ENCODE measurements at places on chromosomes 12 and 14.

- DNase-seq = no peak
Measured at GRCh38 chr12:105539735-105540134, 209.2 kb downstream of the C12orf75 start.

GRCh38 chr14:35750202-35750904 is 58.7 kb downstream of the RALGAPA1 start:
- no peak for DNase-seq

- DNase-seq = no peak
Measured at GRCh38 chr14:97005934-97006333, 208.8 kb downstream of the VRK1 start.

- DNase-seq = no peak
Measured at GRCh38 chr14:29558516-29558915, 369.1 kb downstream of the PRKD1 start.

DNA sequence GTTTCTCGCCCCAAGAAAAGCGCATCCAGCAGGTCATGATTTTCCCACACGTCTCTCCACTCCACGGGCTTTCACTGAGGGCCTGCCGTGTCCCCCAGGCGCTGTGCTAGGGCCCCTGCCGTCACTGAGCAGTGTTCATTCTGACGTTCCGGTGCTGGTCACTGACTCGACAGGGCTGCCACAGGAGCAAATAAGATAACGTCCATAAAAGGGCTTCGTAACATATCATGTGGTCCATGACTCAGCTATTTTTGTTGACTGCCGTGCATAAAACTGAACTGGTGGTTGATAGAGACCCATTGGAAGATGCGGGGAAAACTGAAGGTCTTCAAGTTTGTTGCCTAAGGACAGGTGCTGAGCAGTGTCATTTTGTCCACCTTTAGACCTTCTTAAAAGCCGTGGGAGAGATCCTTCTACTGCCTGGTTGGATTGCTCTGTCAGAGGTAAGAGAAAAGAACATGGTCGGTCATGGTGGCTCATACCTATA is 46.3 kb downstream of the ADGRD1 start:
- DNase-seq = no peak

- no peak for DNase-seq
Measured at GRCh38 chr12:93365616-93366405, 11.9 kb upstream of the NUDT4 start.

DNA sequence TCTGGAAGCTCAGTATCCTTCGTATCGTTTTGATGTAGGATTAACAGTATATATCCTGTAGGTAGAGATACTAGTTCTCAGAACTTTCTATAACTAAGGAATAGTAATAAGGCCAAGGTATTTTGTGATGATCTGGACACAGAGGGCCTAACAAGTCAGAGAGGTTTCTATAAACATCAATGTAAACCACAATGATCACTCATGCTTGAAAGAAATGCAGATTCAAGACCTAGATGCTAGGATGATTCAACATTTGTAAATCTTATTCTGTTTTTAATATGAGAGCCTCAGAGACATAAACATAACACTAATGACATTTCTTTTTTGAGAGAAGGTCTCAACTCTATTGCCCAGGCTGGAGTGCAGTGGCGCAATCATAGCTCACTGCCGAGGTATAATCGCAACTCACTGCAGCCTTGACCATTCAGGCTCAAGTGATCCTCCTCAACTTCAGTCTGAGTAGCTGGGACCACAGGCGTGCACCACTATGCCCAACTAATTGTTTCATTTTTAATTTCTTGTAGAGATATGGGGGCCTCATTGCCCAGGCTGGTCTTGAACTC is 16.2 kb downstream of the SUPT16H start:
- DNase-seq = no peak

DNA sequence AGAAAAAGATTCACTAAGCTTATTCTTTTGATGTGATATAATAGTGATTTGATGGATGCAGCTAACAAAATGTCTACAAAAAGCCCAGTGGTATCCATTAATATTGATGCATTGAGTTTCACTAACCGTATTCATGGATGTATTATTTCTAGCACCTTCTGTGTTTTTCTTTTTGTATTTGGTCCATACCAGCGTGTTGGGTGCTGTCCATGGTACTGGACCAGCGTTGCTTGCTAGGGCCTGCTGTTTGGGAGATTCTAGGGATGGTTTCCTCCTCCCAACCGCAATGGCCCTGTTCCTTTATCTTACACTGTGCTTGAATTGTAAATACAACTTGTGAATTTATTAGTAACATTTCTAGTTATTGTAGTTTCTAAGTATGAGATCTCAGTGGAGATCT is 31.7 kb downstream of the ANO4 start:
- no peak for DNase-seq

- no peak for DNase-seq
Measured at GRCh38 chr12:12715459-12716150, 1.6 kb upstream of the CDKN1B start.
